Nephron progenitor cell (in vitro differentiated cells): ENCODE measurements at places on chromosomes 6 and 20.

DNA sequence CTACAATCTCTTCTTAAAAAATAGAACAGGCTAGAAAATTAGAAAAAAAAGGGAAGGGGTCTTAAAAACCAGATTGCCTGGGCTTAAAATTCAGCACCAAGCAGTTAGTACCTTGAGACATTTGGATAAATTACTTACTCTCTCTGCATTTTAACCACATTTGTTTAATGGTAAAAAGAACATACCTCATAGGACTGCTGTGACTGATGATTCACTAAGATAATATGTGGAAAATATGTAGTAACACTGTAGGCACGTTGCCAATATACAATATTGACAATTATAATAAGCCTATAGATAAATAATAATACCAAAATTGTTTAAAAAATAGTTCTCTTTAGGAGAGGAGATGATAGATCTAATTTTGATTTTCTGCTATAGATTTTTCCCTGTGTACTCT lies 750.4 kb downstream of the TENT5A start:
- DNase-seq, result no peak

DNA sequence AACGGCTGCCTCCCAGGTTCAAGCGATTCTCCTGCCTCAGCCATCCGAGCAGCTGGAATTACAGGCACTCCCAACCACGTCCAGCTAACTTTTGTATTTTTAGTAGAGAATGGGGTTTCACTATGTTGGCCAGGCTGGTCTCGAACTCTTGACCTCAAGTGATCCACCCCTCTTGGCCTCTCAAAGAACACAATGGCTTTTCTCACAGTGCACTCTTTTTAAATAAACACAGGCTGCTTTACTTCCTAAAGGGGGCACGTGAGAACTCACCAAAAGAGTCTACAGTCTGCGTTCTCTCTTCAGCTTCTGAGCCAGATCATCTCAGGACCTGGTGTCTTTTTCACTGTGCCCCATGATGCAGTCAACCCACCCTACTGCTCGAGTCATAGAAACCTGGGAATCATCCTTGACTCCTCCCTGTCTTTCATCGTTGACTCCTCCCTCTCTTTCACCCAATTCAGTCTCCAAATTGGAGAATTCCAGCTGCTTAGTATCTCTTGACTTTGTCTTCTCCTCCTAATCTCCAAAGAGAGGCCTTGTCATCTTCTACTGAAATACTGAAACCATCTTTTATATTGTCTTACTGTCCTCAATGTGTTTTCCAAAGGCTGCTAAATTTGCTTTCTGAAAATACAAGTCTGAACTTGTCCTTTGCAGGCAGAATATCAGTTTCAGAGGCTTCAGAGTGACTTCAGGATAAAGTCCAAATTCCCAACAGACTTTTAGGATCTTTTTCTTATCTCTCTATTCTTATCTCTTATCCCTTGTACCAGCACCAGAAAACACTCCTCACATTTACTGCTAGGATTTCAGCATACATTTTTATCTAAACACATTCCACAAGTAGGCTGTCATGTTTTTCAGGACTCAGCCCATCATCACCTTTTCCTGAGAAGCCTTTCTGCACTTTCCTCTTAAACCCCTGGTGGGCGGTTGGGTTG lies 323.4 kb downstream of the SYNE1 start:
- DNase-seq, result no peak

- DNase-seq, result no peak
Measured at GRCh38 chr6:159959165-159959975, 9.5 kb upstream of the IGF2R start.

- no peak for DNase-seq
Measured at GRCh38 chr6:73636048-73636447, 17.7 kb downstream of the SLC17A5 start.

DNA sequence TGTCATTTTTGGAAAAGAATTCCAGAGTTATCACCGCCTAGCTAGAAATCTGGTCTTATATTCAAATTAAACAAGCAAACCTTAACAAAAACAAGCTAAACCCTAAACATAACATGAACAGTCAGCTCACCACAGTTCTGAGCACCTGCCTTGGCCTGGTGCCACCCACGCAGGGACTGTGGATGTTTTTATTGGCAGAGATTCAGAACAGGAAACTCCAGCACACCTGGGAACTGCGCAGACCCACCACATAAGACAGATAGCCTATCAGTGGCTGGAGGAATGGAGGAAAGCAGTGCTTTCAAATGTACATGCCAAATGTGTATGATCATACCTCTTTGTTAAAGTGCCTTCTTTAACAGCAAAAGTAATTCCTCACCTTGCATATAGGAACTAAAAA lies 8.9 kb downstream of the SLC16A10 start:
- DNase-seq, result no peak

- DNase-seq, result peak; percentile 99
Measured at GRCh38 chr20:20860078-20860806, 147.8 kb upstream of the RALGAPA2 start.

DNA sequence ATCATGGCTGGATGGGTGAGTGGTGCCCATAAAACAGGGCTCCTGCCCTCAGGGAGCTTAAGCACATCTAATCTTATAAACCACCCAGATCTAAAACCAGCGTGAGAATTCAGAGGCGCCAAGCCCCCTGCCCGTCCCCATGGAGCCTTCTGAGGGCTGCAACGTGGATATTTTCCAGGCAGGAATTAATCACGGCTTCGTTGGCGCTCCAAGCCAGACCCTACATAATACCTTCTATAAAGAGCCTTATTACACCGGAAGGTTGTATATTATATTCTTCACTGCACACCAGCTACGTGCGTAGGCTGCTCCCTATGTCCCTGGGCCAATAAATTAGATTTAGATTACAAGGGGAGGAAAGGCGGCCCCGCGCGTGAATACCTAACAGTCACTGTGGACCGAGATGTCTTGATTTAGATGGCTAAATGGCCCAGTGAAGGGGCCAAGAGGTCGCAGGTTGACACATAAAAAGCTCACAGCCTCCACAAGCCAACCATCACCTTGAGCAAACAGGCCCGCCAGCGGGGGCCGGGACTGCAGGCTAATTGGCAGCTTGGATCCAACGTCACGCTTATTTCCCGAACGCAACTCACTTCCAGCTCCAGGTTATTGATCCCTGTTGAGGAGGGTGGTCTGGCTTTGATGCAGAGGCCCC lies 64.7 kb upstream of the APCDD1L start:
- DNase-seq, result peak; percentile 72

- no peak for DNase-seq
Measured at GRCh38 chr6:63788569-63788968, 153.0 kb downstream of the PHF3 start.

DNA sequence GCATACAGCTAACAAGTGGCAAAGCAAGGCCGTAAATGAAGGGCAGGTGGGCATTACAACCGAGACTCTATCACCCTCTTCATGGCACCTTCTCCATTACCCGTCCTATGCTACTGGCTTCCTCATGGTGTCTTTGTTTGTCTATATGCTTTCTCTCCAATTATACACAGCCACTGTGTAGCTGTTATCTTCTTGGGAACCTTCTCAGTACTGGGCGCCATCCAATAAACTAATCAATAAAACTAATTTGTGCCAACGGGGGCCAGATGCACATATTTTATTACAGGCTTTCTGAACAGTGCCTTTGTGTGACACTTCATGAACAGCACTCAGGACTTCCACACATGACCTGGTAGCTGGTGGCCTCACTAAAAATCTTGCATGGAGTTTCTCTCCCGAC lies 149.8 kb upstream of the PCSK2 start:
- DNase-seq, result no peak

DNA sequence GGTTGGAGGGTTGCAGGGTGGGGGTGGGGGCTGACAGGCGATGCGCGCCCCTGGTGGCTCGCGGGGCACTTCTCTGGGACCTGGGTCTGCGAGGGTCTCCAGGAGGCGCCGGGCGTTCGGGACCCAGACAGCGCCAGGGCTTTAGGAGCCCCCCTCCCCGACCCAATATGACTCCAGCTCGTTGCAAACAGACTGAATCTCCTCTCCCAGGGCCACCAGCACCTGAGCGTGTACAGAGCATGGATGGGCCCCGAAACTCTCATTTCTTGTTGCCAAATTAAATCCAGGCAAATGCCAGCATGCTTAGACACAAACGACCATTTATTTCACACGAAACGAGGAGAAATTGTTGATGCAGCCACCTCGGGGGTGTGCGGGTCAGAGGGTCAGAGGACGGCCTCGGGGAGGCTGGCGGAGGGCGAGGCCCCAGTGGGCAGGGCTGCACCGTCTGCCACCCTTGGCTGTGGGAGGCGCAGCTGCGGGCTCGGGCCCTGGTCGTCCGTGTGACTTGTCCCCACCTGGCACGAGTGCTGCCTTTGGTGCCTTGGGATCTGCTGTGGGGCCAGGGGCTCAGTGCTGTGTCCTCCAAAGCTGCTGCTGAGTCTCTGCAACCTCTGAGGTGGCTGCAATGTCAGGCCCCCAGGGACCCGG lies 20.9 kb upstream of the GATA5 start:
- DNase-seq, result peak; percentile 80

- DNase-seq, result no peak
Measured at GRCh38 chr6:147666255-147666654, 157.8 kb downstream of the SAMD5 start.

DNA sequence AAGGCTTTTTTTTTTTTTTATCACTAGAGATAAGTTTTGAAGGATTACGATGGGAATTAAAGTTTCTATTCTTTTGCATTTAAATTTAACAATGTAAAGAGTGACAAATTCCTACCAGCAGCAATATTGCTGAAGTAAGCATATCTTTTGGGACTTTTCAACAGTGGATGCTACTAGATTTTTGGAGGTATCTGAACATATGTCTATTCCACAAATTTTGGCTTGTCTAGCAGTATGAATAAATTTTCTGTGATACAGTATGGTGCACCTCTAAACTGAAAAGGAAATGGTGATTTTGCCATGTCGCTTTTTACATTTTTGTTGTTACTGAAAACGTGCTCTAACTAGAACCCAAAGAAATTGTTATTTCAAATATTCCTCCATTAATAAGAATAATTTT lies 368.3 kb upstream of the MANEA start:
- no peak for DNase-seq

DNA sequence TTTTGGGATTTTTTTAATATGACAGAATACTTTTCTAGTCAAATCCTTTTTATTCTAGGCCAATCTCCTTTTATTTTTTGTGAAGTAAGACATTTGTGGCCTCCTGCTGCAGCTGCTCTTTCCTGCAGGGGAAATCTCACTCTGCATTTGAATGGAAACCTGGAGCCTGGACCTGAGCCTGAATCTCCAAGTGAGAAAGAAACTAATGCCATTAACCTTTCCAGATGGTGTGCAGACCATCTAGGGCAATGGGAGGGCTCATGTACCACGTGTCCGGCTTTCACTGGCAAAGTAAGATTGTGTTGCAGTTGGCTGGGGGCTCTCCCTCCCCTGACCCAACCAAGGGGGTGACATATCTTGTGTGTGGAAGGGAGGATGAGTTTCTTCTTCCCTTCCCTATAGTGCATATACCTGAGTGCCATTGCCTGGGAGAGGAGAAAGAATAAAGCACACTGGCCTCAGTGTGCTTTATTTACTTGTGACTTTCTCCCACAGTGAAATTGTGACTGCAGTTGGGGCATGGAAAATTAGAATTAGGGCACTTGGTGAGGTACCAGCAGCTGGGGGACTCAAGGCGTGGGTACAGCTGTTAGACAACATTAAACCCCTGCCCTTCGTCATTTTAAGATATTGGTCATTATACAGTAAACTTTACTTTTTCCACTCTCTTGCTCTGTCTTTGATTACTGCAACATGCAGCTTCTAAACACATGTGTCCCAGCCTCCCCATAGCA lies 159.8 kb upstream of the RIN2 start:
- no peak for DNase-seq

DNA sequence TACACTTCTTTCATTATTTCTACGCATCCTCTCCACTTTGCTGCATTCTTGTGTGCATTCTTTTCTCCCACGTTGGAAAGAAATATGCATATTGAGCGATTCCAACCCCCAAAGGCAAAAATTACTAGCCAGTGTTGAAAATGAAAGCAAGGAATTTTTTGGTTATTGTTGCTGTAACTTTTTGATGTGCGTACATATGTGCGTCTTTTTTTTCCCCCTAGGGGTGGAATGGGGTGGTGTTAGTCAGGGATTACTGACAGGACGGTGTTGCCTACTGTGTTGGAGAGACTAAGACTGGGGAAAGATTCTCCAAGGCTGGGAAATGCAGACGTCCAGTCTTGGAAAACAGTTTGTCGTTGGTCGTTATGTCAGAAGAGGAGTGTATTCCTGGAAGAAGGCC lies 44.2 kb upstream of the ESR1 start:
- no peak for DNase-seq

GRCh38 chr6:111011360-111012142 lies 29.7 kb downstream of the RPF2 start:
- DNase-seq, result no peak

- DNase-seq, result no peak
Measured at GRCh38 chr6:154012852-154013251, 26.2 kb upstream of the OPRM1 start.

DNA sequence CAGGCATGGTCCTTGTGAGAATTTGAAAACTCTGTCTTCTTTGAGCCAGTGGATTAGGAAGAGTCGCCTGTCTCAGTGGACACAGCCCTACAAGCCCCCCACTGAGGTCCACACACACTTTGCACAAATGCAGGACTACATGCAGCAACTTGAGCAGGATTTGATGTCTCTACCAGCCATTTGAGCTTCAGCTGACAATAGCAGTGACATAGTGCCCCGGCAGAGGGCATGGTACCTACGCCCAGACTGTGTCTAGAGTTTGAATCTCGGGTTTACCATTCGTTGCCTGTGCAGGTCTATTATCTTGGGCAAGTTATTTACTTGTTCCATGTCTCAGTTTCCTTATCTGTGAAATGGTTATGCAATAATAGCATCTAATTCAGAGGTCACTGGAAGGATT lies 580.1 kb downstream of the TFAP2B start:
- no peak for DNase-seq

DNA sequence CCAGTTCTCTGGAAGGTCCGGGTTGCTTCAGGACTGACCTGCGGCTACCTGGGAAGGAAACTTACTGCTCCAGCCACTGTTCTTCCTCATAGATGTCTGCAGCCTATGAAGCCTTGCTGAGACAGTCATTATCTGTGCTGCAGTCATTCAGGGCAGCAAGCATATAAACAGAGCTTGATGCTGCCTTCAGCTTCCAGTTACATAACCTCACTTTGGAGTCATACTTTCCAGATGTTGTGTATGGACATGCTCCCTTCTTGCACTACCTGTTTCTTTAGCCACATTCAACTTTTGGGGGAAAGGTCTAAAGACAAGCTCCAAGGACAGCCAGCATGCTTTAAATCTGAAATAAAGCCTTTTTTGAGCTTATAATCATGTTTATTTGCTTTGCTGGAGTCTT lies 98.1 kb downstream of the SLC24A3 start:
- no peak for DNase-seq

- DNase-seq, result no peak
Measured at GRCh38 chr6:150702675-150703074, 103.0 kb downstream of the PLEKHG1 start.
